Stimulated activated CD4-positive, alpha-beta T cell treated with anti-CD3 and anti-CD28 coated beads, Interleukin-2, amount 100 ng/mL, for 4 hours (primary cell): ENCODE measurements at places on chromosomes 3 and 15.

GRCh38 chr3:27521872-27522265, 37.7 kb upstream of the SLC4A7 start:
- DNase-seq = no peak

DNA sequence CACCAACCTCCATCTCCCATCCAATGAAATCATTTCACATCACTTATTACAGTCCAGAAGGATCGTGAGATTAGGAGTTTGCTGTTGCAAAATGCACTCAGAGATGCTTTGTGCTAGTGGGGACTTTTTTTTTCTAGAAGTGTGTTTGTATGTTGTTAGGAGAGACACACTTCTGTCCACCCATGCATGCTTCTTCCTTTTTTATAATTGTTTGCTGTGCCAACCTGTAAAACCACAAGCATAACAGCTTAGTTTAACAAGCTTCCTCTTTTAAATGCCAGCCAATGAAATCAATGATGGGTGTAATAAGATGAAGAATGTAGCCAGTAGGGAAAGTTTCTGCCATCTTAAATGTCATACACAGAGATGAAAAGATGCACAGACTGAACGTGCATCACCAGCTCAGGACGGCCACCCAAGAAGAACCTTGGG, 305.6 kb upstream of the STT3B start:
- DNase-seq = no peak

DNA sequence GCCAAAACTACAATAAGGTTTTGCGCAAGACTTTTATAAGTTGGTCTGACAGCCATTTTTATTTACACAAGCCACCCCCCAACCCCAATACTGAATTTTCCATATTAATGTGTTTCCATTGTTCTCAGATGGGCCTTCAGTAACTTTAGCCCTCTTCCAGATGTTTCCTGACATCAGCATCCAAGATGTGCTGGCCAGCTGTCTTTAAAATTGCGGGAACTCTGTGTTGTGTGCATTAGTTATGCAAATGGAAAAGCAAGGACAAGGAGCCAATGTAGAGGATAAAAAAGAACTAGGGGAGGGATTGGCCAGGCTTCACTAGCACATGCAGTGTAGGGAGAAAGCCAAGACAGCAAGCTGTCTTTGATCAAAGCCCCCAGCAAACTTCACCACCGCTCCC, 45.4 kb downstream of the COMMD2 start:
- DNase-seq = no peak

DNA sequence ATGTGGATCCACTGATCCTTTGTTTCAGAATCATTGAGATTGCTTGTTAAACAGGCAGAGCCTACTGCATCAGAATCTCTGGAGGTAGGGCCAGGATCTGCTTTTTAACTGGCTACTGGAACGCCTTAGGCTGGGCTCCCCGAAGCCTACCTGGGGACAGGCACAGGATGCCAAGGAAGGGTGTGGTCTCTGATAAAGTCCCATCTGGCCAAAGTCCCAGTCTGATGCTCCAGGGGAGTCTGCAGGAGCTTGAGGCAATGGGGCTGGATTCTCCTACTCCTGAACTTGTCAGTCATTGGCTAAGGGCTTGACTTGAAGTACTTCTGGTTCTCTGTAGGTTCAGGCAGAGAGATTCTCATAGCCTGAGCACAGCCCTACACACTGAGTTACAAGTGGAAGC, 22.4 kb upstream of the CCK start:
- no peak for DNase-seq

DNA sequence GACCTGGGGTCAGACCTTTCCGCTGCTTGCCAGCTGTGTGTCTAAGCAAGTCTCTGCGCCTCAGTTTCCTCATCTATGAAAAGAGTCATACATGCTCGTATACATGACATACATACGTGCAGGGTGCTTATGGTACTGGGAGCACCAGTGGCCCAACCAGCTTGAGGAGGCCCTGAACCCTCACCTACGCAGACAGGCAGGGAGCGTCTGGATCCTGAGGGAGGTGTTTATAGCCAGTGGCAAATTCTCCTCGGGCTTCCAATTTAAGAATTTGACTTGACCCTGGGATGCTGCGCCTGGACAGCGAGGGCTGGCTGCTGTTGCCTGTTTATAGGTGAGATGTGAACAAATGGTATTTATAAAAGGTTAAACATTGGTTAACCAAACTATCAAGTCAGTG, 17.7 kb upstream of the FGD5 start:
- DNase-seq = no peak

DNA sequence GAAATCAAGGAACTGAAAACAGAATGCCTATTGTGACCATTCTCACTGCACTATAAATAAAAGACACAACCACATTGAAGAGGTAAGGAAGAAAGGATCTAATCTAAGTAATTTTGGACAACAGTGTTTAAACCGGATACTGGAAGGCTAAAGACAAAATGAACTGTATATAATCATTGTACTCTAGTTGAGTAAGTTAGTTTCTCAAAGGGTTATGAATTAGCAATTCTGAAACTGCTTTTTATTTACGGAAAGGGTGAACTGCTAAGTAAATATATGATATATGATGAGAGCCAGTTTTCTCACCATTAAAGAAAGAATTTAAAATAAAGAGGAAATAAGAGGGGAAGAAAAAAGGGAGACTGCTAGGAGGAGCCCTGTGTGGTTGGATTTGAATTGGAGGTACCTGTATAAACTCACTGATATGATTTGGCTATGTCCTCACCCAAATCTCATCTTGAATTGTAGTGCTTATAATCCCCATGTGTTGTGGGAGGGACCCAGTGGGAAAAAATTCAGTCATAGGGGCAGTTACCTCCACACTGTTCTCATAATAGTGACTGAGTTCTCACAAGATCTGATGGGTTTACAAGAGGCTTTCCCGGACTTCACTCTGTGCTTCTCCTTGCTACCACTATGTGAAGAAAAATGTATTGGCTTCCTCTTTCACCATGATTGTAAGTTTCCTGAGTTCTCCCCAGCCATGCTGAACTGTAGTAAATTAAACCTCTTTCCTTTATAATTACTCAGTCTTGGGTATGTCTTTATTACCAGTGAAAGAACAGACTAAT, 607.7 kb downstream of the PYDC2 start:
- no peak for DNase-seq

- DNase-seq = no peak
These were observed 472 bp downstream of the CHST14 start for GRCh38 chr15:40471105-40471807.

DNA sequence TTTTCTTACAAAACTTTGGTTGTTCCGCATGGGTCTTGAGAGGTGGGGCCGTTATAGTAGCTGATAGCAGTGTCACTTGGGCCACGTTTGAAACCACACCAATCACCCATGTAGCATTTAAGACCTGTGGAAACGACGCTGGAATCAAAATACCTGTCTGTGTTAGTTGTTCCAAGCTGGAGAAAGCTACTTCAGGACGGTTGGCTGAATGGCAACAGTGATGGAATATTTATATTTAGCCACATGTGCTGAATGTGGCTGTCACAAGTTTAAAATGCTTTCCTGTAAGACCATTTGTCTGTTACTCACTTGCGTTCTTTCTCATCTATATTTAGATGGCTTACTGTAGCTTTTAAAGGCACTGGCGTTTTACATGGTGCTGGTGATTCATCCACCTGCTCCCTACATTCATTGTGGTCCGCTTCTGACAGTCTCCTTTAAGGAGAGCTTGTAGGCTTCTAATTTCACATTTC, 1.4 kb downstream of the DNAJA4 start:
- DNase-seq = no peak

DNA sequence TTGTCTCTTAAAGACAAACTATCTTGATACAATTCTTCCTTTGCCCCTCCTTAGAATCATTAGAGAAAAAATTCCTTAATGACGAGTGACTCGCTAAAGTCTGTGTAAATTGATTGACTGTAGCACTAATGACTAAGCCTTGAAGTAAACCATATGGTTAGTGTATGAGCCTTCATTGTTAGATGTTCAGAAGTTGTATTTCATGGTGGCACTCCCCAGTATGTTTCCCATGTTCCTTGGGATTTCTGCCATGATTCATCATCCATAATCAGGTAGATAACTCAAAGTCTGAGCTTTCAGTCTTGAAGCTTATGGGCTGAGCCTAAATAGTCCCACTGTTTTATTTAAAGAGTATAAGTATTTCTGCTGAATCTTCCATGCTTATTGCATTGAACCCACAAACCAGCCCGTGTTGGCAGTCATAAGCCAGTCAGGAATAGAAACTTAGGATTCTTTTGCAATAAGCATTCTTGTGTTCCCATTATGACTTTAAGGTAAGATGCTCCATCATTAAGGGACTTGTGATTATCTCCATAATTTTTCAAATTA, 371.2 kb upstream of the RARB start:
- DNase-seq = no peak

DNA sequence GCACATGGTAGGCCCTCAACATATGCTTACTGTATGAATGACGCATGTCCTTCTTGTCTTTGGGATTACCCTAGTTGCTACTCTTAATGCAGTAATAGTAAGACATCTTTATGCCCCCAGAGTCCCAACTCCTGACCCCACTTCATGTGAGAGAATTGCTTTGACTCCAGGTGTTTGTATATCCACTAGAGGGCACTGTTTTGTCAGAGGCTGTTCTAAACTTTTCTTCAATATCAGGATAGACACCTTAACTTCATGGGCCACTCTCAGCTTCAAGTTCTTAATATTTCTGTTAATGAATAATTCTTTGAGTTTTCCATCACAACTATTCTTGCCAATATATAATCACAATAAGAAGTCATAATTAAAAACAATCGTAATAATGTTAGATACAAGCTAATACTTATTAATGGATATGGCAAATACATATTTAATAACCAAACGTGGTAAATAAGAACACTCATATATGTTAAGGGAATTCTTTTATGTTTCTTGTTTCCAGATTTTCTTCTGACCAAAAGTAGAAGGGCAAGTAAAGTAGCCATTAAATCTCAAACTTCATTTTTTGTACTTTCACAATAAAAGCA, 337.2 kb upstream of the DNAJC19 start:
- no peak for DNase-seq

GRCh38 chr3:62557983-62558382, 184.6 kb upstream of the FEZF2 start:
- DNase-seq = no peak

GRCh38 chr3:44114142-44114541, 127.5 kb upstream of the TOPAZ1 start:
- DNase-seq = no peak

DNA sequence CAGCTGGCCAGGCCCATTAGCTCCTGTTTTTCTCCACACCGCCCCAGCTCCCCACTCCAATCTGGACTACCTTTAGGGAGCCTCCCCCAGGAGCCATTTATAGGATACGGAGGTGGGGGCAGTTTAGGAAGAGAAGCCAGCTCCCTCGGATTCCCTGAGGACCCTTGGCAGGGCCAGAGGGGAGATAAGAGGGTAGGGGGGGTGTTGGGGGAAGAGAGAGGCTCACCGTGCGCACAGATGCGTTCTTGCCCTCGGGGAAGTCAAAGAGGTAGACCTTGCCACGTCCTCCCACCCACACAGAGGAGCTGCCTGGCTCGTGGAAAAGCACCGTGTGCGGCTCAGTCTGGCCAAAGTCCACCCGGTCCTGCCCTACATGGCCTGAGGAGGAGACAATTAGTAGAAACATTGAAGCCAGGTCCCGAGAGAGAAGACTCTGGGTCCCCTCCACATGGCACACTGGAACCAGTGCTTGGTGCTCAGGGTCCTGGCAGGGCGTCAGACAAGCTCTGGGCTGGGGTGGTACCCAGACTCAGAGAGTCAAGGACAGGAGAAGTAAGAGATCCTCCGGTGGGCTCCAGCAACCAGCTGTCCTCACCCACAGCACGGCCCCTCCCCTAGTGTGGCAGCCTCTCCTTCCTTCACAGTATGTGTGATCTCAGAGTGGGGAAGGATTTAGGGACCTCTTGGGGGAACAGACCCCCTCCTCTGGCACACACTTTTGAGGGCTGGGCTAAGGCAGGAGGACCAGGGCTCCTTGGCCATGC, 15.0 kb downstream of the SEMA7A start:
- no peak for DNase-seq

DNA sequence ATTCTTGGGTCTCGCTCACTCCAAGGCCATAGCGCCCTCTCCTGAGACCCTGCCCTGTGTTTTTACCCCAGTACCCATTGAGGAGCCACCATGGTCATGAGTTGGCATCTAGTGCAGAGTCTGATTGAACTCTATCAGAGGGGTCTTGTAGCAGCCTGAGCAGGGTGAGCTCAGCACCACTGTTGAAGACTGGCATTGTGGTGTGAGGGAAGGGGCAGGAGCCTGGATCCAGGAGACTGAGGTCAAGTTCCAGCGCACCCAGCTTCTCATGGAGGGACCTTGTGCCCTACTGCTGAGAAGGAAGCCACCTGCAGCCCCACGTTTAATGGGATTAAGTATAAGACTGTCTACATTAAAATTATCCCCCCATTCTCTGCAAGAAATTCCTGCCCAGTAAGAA, 65.8 kb upstream of the LARS2 start:
- no peak for DNase-seq

- no peak for DNase-seq
These were observed 23.2 kb downstream of the SHC4 start for GRCh38 chr15:48940508-48940907.

- DNase-seq = no peak
These were observed 1134.8 kb downstream of the ROBO1 start for GRCh38 chr3:78632925-78633553.

DNA sequence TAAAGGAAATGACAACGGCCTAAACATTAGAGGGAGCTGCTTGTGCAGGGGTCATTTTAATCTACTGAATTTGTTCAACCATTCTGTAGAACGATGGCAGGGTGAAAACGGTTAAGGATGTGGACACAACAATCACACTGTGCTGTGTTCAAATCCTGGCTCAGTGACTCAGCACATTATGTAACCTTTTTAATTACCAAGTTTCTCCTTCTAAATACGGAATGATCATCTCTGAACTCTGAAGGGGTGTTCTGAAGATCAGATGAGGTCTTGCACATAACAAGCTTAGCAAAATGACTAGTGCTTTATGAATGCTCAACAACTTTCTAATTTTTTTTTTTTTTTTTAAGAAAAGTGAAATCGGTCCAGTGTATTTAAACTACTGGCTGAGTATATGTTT, 592.8 kb downstream of the FOXP1 start:
- no peak for DNase-seq

- DNase-seq = no peak
These were observed 26.6 kb downstream of the SRPRB start for GRCh38 chr3:133831966-133832801.

DNA sequence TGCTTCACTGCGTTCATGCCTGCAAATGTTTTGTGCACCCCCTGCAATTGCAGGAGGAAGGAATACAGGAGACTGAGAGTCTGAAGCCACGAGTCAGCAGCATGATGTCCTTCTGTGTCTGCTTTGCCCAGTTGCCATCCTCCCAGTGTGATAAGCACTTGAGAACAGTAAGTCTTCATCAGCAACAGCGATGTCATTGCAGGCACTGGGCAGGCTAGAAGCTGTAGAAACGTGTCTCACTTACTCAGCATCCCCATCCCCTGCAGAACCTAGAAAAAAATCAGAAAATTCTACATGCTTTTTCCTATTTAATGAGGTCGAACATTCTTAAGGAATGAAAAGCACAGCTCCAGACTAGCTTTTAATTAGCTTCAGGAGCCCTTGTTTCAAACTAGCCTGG, 156.5 kb upstream of the LPP start:
- DNase-seq = no peak

DNA sequence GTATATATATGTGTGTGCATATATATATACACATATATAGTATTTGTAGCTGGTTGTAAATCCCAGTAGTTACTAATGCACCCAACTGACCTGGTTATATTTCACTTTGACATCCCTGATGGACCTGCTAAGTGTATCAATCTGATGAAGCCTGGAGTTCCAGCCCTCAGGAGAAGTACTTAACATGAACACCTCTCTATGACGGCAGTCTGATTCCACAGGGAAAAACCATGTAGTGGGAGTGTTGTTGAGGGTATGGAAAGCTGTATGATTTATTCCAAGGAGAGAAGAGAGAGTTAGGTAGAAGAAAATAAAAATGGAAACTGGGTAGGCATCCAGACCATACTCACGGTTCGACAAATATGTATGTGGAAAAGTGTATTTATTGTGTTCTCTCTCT, 531.2 kb upstream of the SEMA6D start:
- no peak for DNase-seq
